ENCODE measurements at places on chromosomes 7 and 10. TPM values are rescaled to one million over a fixed set of nuclear protein-coding genes. Genes with fewer than 3 reads are reported as not detected.

GRCh38 chr7:152076940-152077933, 51.8 kb downstream of the GALNT11 start:
- H3K4me1 ChIP-seq: no peaks in the 10 kb centered on the region
- no peak overlapping the region for H3K27ac ChIP-seq
- no peaks in the 10 kb centered on the region for H3K27me3 ChIP-seq
- no peak overlapping the region for H3K4me3 ChIP-seq

DNA sequence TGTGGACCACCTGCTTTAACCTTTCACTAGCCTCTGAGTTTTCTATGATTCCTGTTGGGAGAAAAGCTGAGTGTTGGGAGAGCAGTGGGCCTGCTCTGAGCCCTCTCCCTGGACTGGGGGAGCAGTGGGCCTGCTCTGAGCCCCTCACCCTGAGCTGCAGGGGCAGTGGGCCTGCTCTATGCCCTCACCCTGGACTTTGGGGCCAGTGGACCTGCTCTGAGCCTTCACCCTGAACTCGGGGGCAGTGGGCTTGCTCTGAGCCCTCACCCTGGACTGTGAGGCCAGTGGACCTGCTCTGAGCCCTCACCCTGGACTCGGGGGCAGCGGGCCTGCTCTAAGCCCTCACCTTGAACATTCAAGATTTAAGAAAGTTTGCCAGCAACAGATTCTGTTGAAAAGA, 33.4 kb downstream of the AGAP6 start:
- no peak for DNase-seq
- H3K27ac ChIP-seq: no peak overlapping the region
- H3K36me3 ChIP-seq: no peaks in the 10 kb centered on the region
- H3K4me3 ChIP-seq: no peak overlapping the region
- H3K27me3 ChIP-seq: no peaks in the 10 kb centered on the region

- no peak for DNase-seq
- H3K27ac ChIP-seq: no peak overlapping the region
- no peaks in the 10 kb centered on the region for H3K36me3 ChIP-seq
- no peak overlapping the region for H3K4me3 ChIP-seq
Observed at GRCh38 chr10:115936926-115937767, 335.9 kb downstream of the GFRA1 start.

- no peak overlapping the region for H3K27ac ChIP-seq
- DNase-seq: no peak
Observed at GRCh38 chr7:3309140-3309539, 8.1 kb downstream of the SDK1 start.

DNA sequence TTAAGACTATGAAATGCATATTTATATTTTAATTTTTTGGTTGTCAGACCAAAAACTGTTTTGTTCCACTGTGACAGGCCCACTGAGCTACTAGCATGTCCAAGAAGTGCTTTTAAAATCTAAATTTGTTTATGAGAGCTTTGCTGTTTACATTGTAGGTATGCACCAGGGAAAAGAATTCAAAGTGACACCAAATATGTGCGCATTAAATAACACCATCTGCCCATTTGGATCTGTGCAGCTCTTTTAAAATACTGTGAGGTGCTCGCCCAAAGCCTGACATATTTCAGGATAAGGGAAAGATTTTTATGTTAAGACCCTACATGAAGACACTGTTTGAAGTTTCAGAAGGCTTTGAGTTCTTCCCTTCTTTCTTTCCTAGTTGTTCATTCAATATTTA, 162.9 kb downstream of the ST7 start:
- H3K36me3 ChIP-seq: no peaks in the 10 kb centered on the region
- H3K27ac ChIP-seq: no peak overlapping the region
- DNase-seq: no peak
- no peak overlapping the region for H3K4me3 ChIP-seq

GRCh38 chr7:114026486-114027089, 107.8 kb upstream of the PPP1R3A start:
- DNase-seq: no peak
- no peaks in the 10 kb centered on the region for H3K27me3 ChIP-seq
- no peaks in the 10 kb centered on the region for H3K36me3 ChIP-seq
- H3K4me1 ChIP-seq: no peaks in the 10 kb centered on the region
- H3K4me3 ChIP-seq: no peak overlapping the region

SPDYE9 gene
- not detected for total RNA-seq

All from thyroid gland (tissue), 4 donors.